NCI-H82 (cell line): ENCODE measurements at places on chromosomes 3 and 15.
A peak's percentile ranks its signal among the peaks of the same experiment; 100 is the strongest.

GRCh38 chr3:143203848-143204247 is 84.3 kb downstream of the CHST2 start:
- DNase-seq: no peak

DNA sequence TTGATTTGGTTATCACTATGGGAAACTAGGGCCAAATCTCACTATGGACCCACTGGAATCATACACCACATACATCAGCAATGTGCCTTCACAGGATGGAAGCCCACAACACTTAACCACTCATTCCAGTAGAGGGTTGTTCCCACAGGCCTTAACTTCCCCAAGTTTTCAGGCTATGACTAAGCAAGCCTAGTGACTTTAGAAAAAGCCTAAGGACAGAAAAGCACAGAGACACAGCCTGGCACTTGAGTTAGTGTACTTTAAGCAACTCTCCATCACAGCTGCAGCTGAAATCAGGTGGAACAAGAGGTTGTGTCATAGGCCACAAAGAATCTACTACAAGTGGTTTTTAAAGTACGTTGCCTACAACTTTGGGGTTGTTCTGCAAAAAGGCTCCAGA is 128.7 kb downstream of the LRRN1 start:
- no peak for DNase-seq

DNA sequence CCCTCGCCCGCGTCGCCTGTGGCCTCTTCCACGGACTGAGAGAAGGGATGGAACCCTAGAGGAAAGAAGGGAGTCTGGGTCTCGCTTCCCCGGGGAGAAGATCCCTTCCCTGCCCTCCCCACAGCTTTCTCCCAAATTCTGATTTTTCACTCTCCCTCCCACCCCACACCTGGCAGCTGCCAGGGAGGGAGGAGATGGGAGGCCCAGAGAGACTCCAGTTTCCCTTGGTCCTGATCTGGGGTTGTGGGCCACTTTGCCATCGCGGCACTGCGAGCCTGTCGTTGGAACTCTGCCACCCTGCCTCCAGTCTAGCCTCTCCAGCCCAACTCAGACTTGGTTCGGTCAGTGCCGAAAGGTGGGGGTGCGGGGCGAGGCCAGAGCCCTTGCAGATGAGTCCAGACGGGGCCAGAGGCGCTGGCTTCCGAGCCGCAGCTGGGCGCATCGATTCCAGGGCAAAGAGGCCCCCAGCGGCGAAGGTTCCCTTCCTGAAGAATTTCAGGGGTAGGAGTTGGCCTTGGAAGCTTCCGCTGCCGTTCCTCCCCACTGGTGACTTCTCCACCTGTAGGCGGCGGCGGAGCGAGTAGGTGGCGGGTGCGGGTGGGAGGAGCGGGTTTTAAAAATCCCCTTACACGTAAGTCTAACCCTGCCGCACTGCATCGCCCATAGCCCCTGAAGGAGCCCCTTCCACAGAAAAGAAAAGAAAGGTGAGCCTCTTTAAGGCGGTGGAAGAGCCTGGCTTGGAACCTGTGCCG is 5.2 kb downstream of the WNT5A start:
- peak; percentile 37 for DNase-seq

DNA sequence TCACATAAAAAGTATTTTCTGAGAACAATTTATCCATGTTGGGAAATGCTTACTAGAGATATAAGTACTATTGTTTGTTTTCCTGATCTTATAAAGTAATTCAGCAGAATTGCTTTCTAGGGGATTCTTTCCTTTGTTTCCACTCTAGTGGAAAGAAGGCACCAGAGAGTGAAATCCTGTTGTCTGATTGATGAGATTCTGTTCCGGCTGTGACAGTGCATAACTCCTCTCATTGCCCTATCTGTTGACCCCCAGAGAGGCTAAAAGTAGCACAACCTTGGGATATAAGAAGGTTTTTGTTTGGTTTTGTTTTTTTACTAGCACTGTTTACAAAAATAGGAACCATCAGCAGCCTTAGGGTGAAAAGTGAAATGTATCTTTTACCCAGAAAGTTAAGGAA is 114.1 kb downstream of the ALCAM start:
- no peak for DNase-seq

GRCh38 chr15:39462691-39463090 is 118.2 kb upstream of the THBS1 start:
- DNase-seq: no peak

- no peak for DNase-seq
Measured at GRCh38 chr3:37598808-37599581, 262.7 kb upstream of the CTDSPL start.

DNA sequence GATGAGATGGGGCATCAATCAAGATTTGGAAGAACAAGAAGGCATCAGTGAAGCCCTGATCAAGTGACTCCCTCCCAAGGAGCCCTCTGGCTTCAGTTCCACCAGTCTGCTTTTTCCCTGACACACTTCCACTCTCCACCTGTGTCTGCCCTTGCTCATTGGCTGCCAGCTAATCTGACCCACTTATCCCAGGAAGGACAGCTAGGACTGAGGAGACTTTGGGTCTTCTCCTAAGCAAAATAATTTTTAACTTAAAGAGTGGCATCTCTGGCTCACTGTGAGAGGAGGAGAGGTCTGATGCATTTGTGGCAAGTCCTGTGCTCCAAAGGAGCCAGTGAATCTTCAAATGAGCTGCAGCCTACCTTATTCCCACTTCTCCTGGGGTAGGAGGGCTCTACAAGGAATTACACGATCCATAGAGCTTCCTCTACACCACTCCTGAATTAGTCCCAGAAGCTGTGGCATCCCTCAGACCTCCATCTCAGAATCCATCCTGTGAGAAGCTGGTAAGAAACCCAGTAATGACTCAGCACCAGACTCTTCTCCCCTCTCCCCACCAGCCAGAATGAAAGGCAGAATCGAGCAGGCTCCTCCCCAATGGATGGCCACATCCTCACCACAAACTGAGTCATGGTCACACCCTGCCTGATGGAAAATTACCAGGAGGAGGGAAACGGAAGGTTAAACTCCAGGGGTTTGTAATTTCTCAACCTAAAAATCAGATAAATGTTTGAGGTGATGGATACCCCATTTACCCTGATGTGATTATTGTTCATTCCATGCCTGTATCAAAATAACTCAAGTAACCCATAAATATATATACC is 6.3 kb upstream of the PKM start:
- peak; percentile 78 for DNase-seq

DNA sequence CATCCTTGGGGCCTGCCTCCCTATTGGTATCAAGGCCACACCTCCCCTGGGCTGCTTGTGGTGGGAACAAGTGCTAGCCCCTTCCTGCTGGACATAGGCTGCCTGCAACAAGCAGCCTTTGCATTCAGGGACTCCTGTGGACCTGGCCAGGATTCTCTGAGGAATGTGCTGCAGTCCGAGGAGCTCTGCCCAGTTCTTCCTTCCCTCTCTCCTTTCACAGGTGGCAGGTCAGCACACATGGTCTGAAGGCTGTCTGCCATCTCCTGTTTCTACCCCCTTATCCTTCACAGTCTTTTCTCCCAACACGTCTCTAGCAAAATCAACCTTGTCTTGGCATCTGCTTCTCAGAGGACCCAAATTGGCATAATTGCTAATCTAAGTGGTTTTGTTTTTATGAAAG is 97.0 kb upstream of the LIPC start:
- DNase-seq: no peak

DNA sequence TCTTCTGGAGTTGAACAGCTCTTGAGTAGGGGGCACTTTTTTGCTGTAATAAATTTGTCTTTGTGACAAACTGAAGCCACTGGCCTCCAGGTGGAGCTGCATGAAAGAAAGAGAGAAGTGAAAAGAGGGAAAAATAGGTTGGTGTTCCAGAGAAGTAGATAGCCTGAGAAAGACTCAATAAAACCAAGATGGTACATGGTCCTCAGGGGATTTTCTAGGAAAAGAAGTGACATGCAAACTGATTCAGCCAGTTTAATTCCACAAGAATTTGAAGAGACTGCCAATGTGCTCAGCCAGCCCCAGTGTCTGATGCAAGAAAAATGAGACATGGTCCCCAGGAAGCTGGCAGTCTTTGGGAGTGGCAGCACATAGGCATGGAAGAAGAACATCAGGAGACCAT is 152.7 kb downstream of the CD47 start:
- DNase-seq: peak; percentile 61

DNA sequence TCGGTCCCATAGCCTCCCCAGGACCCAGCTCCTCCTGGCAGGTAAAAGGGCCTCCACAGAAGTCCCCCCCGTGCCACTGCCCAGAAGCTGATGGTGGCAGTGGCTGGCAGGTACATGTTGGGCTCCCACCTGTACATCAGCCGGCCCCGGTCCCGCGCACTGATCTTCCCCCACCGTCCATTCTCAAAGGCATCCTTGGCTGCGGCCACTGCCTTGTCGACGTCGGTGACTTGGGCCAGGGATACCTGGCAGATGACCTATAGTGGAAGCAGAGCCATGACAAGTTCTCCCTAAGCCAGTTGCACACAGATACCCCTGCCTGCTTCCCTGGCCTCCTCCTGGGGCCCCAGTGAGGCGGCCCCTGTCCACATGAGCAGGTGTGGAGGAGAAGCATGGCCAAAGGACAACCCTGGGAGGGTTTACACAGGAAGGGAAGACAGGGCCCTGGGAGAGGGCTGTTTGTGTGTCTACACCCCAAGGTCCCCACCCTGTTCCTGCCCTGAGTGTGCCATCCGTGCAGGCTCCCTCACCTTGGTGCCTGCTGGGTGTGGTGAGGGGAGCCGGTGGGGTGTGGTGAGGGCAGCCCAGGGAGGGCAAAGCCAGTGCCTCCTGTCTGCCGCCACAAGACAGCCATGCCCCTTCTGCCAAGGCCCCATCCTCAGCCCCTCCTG is 44.8 kb downstream of the ALDH1L1 start:
- DNase-seq: no peak
